ENCODE measurements at places on chromosomes 1 and 21.

- no peak overlapping the region for H3K4me3 ChIP-seq
- H3K27ac ChIP-seq: no peak overlapping the region
- no peaks in the 10 kb centered on the region for H3K4me1 ChIP-seq
- no peaks in the 10 kb centered on the region for H3K36me3 ChIP-seq
- peaks cover 26% of the 10 kb centered on the region for H3K27me3 ChIP-seq
These were observed 18.1 kb upstream of the LRRC52 start for GRCh38 chr1:165525708-165526107.

- H3K36me3 ChIP-seq: no peaks in the 10 kb centered on the region
- no peaks in the 10 kb centered on the region for H3K27me3 ChIP-seq
- H3K4me1 ChIP-seq: peaks cover 7% of the 10 kb centered on the region
- H3K4me3 ChIP-seq: no peak overlapping the region
- H3K27ac ChIP-seq: no peak overlapping the region
- no peak for DNase-seq
These were observed 62.8 kb downstream of the EVA1C start for GRCh38 chr21:32475162-32475812.

DNA sequence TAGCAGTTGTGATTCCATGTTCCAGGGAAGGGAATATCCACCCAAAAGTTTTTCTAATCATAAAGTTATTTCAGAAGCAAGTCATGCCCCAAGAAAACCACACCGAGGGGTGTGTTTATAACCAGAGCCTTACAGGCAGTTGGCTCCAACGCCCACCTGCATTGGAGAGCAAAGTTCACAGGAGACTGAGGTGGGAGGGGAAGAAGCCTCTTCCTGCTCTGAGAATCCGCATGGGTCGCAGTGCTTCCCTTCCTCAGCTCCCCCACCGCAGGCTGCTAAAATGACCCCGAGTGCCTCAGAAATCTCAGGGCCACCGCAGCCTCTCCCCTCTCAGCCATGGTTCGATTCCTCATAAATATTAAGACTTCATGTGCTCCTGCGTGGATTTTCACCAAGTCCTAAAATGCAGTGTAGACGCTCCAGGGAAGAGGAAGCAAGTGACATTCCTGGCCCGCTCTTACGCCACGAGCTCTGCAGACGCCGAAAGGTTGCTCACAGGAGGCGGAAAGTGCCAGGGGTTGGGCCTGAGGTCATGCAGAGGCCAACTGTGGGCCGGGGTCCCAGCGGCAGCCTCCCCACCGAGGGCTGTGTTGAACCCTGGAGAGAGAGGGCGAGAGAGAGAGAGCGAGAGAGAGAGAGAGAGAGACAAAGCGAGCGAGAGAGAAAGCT is 13.4 kb upstream of the SPSB1 start:
- no peak for DNase-seq
- H3K4me1 ChIP-seq: peaks cover 57% of the 10 kb centered on the region
- H3K27ac ChIP-seq: peak overlapping the region; percentile 54
- no peaks in the 10 kb centered on the region for H3K27me3 ChIP-seq
- peaks cover 16% of the 10 kb centered on the region for H3K36me3 ChIP-seq
- H3K4me3 ChIP-seq: peak overlapping the region; percentile 38

- H3K36me3 ChIP-seq: peaks cover 65% of the 10 kb centered on the region
- peak; percentile 70 for DNase-seq
- H3K4me3 ChIP-seq: peak overlapping the region; percentile 49
- H3K27me3 ChIP-seq: no peaks in the 10 kb centered on the region
- H3K27ac ChIP-seq: peak overlapping the region; percentile 84
These were observed 14.0 kb downstream of the LAPTM5 start for GRCh38 chr1:30743584-30744059.

GRCh38 chr1:192527950-192528349 is 47.6 kb upstream of the RGS1 start:
- DNase-seq: no peak
- peaks cover 9% of the 10 kb centered on the region for H3K36me3 ChIP-seq
- H3K4me3 ChIP-seq: no peak overlapping the region
- peaks cover 9% of the 10 kb centered on the region for H3K27me3 ChIP-seq
- H3K4me1 ChIP-seq: peaks cover 41% of the 10 kb centered on the region

DNA sequence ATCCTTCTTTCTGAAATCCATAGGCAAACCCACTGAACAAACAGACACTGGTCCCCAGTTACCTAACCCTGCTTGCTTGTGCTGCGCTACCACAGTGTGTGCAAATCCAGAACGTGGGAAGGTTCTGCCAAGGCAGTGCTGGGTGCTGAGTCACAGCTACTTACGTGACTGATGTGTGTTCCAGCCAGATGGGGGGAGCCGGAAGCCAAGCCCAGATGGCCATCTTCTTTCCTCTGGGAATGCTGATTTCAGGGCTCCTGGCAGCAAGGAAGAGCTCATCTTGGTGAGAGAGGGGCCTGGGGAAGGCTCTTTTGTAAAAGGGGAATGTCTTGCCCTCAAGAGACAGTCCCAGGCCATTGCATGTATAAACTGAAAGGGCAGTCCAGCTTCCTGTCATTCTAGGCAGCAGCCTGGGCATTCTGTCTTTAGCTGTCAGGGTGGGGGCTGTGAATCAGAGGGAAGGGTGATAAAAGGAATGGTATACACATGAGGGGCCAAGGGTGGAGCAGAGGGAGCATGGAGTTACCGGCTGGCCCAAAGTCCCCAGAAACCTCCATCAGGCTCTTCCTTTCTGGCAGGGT is 54.1 kb downstream of the CD46 start:
- peaks cover 26% of the 10 kb centered on the region for H3K4me1 ChIP-seq
- H3K27ac ChIP-seq: no peak overlapping the region
- peaks cover 68% of the 10 kb centered on the region for H3K36me3 ChIP-seq
- DNase-seq: no peak
- H3K4me3 ChIP-seq: no peak overlapping the region

GRCh38 chr1:15573477-15573876 is 11.4 kb downstream of the AGMAT start:
- H3K36me3 ChIP-seq: peaks cover 47% of the 10 kb centered on the region
- no peaks in the 10 kb centered on the region for H3K27me3 ChIP-seq
- peaks cover 9% of the 10 kb centered on the region for H3K4me1 ChIP-seq
- H3K27ac ChIP-seq: peak overlapping the region; percentile 12
- H3K4me3 ChIP-seq: no peak overlapping the region

DNA sequence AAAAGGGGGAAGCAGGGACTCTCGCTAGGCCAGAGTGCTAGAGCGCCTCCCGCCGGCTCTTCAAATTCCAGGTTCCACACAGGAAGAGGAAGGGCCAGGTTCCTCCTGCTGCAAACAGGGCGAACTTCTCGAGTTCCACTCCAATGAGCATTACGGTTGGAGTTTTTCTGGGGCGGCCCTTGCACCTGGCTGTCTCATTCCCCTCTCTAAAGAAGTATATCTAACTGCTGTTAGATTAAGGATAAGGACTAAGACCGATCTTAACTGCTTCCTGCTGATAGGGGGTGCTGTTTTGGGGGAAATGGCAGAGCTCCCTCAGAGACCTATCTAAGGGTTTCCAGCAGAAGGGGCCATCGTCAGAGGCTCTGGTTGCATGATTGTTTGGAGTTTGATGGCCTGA is 138.0 kb downstream of the RABGAP1L start:
- H3K4me1 ChIP-seq: no peaks in the 10 kb centered on the region
- no peak overlapping the region for H3K27ac ChIP-seq
- DNase-seq: no peak
- no peaks in the 10 kb centered on the region for H3K27me3 ChIP-seq
- peaks cover 12% of the 10 kb centered on the region for H3K36me3 ChIP-seq

- no peak overlapping the region for H3K27ac ChIP-seq
- DNase-seq: no peak
- H3K4me1 ChIP-seq: peaks cover 3% of the 10 kb centered on the region
These were observed 18.8 kb downstream of the ELF3 start for GRCh38 chr1:202029171-202029665.

- no peaks in the 10 kb centered on the region for H3K27me3 ChIP-seq
- no peaks in the 10 kb centered on the region for H3K36me3 ChIP-seq
- H3K27ac ChIP-seq: no peak overlapping the region
These were observed 190.4 kb upstream of the USP25 start for GRCh38 chr21:15539376-15539775.

DNA sequence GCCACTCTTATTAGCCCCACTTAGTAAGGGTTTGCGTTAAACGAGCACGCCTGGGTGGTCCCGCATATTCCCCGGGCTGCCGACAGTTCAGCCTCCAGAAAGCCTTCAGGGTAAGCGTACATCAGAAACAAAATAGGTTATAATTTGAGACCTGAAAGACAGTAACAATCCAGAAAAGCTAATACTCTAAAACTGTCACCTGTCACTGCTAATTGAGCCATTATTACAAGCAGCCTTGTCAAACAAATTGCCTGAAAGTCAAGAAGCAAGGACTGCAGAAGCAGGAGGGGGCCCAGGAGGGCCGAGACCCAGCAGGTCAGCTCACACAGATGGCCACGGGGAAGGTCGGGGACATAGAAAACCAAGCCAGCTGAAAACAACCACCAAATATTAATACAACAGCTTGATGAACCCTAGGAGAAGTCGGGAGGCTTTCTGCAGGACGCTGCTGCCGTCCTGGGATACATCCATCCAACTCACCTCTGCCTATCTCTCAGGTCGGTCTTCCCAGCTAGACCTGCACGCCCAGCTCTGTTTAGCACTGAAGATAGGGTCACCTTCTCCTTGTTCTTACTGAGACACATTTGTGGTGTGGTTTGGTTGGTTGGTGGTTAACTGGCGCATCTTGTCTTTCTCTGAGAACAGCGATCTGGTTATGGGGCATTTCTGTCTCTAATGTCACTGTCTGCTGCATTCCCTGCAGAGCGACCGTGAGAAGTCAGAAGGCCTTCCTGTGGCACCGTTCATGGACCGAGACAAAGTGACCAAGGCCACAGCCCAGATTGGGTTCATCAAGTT is 110.8 kb downstream of the WDR4 start:
- no peaks in the 10 kb centered on the region for H3K4me1 ChIP-seq
- no peak overlapping the region for H3K27ac ChIP-seq
- peaks cover 7% of the 10 kb centered on the region for H3K36me3 ChIP-seq
- H3K27me3 ChIP-seq: no peaks in the 10 kb centered on the region
- DNase-seq: no peak
- no peak overlapping the region for H3K4me3 ChIP-seq

DNA sequence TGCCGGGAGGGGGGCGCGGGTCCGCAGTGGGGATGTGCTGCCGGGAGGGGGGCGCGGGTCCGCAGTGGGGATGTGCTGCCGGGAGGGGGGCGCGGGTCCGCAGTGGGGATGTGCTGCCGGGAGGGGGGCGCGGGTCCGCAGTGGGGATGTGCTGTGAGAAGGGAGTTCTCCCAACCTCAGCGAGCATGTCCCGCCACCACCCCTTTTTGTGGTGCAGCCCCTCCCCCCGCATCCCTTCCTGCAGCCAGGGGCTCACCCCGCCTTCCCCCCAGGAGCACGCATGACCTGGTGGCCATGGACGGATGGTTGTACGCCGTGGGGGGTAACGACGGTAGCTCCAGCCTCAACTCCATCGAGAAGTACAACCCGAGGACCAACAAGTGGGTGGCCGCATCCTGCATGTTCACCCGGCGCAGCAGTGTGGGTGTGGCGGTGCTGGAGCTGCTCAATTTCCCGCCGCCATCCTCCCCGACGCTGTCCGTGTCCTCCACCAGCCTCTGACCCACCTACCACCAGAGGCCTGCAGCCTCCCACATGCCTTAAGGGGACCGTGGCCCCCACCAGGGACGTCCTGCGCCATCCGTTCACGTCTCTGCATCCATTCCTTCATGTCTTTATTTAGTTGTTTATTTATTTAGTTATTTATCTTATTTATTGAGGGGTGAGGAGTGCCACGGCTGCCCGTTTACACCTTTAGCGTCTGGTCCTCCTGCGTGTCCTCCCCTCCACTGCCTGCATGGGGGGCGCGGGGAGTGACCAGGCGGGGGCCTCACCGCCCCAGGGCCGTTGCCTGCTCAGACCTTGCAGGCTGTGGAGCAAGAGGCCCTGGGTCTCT is 1.4 kb upstream of the PLEKHN1 start:
- H3K36me3 ChIP-seq: peaks cover 17% of the 10 kb centered on the region
- DNase-seq: no peak

- DNase-seq: no peak
- peaks cover 2% of the 10 kb centered on the region for H3K27me3 ChIP-seq
- H3K36me3 ChIP-seq: no peaks in the 10 kb centered on the region
These were observed 2.1 kb downstream of the KRTAP10-10 start for GRCh38 chr21:44639331-44639655.

DNA sequence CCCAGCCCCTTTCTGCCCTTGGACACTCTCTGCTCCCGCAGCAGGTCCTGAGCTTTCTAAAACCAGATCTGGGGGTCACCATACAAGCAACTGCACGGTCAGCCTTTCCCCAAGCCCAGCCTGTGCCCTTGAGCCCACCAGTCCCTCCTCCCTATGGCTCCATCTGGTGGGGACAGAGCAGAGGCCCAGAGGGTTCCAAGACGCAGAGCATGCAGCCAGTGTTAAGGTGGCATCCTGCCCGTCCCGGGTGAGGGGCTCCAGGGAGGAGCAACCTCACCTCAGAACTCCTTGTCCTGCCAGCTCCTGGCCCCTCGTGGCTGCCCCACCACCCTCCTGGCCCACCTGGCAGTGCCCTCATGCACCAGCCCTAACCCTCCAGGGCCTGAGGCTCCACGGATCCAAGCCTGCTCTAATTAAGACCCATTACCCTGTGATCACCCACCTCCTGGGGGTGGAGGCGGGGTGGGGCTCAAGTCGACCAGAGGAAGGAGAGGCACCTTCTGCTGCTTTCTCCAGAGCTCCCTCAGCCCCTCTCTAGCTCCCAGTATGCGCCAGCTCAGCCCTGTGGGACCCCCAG is 8.5 kb downstream of the CHD5 start:
- H3K4me1 ChIP-seq: no peaks in the 10 kb centered on the region
- no peak for DNase-seq
- no peak overlapping the region for H3K4me3 ChIP-seq
- H3K27me3 ChIP-seq: no peaks in the 10 kb centered on the region

DNA sequence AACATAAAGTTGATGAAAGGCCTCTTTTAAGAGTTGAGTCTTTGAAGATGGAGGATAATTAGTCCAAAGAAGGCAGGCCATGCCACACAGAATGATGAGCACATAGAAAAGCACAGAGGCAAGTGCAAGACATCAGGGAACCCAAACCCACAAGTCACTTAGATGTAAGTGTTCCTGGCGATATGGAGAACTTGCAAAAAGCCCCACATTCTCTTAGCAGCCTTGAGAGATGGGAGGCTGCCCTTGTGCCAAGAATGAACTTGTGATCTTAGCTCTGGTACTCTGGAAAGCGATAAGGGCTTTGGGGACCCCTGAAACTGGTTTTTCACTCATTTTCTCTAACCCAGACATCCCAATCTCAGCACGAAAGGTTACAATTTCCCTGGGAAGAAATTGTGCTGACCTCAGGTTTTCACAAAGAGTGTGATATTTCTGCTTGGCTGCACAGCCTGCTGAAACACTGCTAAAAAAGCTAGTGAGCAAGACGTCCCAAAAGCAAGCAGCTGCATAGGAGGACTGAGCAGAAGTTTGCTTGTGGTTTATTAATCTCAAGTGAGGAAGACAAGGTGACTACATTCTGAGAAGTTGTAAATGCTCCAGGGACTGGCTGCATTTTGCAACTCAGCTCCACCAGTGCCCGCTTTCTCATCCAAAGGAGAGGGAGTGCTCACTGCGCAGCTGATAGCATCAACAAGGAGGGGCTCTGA is 496.9 kb upstream of the CAMK1G start:
- no peaks in the 10 kb centered on the region for H3K27me3 ChIP-seq
- no peak overlapping the region for H3K4me3 ChIP-seq
- H3K27ac ChIP-seq: no peak overlapping the region
- H3K4me1 ChIP-seq: no peaks in the 10 kb centered on the region

GRCh38 chr1:173417563-173417962 is 59.6 kb upstream of the PRDX6 start:
- H3K4me1 ChIP-seq: peaks cover 11% of the 10 kb centered on the region
- H3K4me3 ChIP-seq: no peak overlapping the region
- no peaks in the 10 kb centered on the region for H3K36me3 ChIP-seq
- no peaks in the 10 kb centered on the region for H3K27me3 ChIP-seq
- H3K27ac ChIP-seq: no peak overlapping the region
